ENCODE measurements at places on chromosomes 6 and 20.

- no peak for DNase-seq
These were observed 5.5 kb downstream of the ELMO2 start for GRCh38 chr20:46400828-46401477.

DNA sequence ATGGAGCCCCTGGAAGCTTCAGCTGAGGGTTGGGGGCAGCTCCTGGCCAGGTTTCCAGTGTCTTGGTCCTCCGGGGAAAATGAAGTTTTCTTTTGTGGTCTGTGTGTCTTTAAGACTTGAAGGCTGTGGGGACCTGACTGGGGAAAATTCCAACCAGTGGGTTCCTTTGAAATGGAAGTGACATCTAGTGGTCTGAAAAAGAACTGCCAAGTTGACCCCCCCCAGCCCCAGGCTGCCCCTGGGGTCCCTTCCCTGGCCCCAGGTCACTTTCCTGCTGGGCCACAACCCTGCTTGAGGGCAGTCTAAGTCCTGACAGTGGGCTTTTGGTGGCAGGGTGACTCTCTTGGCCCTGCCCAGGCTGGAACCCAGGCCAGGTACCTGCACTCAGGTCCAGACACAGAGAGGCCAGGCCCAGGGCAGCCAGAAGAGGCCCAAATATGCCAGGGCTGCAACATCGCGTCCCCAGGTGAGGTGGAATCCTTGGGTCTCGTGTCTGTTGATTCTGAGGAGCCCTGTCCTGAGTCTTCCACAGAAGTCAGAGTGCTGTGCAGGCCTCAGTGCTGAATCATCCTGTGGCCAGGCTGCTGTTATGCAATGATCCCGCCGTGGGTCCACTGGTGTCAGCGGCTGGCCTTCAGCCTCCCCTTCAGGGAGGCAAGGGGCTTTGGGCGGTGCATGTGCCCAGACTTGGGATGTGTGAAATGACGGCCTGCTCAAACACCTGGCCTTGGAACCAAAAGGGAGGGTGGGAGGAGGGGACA is 68.4 kb downstream of the VEGFA start:
- no peak for DNase-seq

DNA sequence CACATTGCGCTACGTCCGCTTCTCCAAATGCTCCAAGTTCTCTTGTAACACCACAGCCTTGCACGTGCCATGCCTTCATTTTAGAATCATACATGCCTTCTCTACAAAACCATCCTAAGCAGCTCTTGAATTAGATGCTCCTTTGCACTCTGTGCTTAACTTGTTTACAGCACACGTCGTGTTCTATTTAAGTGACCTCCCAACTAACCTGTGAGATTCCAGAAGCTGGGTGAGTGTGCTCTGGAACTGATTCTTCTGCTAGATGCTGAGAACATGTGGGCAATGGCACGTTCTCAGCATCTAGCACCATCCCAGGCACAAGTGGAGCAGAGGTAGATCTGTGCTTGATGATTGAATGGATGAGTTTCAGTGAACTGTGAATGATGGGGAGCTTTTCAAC is 100.0 kb upstream of the NEDD9 start:
- DNase-seq, result no peak

DNA sequence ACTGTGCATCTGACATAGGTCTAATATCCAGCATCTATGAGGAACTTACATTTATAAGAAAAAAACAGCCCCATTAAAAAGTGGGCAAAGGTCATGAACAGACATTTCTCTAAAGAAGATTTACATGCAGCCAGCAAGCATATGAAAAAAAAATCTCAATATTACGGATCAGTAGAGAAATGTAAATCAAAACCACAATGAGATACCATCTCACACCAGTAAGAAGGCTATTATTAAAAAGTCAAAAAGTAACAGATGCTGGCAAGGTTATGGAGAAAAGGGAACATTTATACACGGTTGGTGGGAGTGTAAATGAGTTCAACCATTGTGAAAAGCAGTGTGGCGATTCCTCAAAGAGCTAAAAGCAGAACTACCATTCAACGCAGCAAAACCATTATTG is 13.1 kb downstream of the METTL24 start:
- no peak for DNase-seq

- no peak for DNase-seq
These were observed 9.2 kb downstream of the FOXS1 start for GRCh38 chr20:31835977-31836852.

GRCh38 chr6:110655821-110656220 is 159.4 kb downstream of the CDK19 start:
- no peak for DNase-seq

GRCh38 chr6:13725570-13725969 is 13.9 kb upstream of the RANBP9 start:
- no peak for DNase-seq

DNA sequence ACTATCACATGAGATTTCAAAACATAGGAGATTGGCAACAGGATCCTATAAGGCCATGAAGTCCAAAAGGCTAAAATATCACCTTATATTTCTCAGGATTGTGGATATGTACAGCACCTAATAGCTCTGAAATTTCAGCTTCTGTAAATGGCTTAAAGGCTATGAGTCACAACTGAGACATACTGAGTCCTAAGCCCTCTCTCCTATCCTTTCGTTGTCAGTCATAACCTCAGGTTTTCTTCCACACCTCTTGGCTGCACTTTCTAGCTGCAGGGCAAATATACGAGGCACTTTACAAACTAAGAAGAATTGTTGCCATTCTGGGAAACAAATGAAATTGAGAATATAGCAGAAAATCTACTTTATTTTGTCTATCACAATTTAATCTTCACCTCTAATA is 969.9 kb upstream of the EPHA7 start:
- no peak for DNase-seq

- DNase-seq, result no peak
These were observed 89.6 kb downstream of the AIG1 start for GRCh38 chr6:143150281-143150680.

- no peak for DNase-seq
These were observed 9.0 kb downstream of the UQCC2 start for GRCh38 chr6:33702345-33702977.

GRCh38 chr20:33677991-33678702 is 3.9 kb upstream of the NECAB3 start:
- DNase-seq, result no peak

DNA sequence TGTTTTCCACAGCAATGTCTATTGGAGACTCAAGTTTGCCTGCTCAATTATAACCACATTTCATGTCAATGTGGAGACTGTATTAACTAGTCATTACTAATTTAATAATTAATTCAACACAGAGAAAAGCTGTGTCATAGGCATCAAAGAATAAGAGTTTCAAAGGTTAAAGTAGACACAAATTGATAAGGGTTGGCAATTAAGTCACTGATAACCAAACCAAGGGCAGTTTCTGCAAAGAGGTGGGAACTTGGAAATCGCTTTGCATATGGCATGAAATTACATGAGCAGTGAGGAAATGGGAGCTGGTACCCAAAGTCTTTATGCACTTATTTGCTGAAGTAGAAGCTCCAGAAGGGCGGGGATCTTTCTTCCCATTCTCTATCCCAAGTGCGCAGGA is 34.2 kb downstream of the GCLC start:
- no peak for DNase-seq

DNA sequence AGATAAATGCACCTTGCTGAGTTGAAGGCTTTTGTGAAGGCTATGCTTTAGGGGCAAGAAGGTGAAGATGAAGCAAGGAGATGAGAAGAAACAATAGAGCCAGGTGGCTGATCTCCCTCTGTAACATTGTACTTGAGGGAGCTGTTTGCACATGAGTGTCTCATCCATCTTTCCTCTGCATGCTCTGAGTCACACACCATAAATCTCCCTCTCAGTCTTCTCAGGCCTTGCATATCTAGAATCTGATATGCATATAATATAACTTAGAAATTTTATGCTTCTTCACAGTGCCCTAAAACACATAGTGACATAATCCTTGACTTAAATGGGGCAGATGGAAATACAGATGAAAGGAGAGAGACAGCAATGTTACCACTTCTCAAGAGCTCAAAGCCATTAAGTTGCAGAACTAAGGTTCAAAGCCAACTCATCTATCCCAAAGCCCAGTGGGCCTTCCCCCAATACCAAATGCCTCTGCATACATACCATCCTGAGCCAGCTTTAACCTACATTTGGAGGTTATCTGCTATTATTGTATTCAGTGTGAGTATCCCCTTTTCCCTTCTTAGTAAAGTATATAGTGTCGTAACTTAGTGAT is 62.4 kb upstream of the STXBP5 start:
- no peak for DNase-seq

DNA sequence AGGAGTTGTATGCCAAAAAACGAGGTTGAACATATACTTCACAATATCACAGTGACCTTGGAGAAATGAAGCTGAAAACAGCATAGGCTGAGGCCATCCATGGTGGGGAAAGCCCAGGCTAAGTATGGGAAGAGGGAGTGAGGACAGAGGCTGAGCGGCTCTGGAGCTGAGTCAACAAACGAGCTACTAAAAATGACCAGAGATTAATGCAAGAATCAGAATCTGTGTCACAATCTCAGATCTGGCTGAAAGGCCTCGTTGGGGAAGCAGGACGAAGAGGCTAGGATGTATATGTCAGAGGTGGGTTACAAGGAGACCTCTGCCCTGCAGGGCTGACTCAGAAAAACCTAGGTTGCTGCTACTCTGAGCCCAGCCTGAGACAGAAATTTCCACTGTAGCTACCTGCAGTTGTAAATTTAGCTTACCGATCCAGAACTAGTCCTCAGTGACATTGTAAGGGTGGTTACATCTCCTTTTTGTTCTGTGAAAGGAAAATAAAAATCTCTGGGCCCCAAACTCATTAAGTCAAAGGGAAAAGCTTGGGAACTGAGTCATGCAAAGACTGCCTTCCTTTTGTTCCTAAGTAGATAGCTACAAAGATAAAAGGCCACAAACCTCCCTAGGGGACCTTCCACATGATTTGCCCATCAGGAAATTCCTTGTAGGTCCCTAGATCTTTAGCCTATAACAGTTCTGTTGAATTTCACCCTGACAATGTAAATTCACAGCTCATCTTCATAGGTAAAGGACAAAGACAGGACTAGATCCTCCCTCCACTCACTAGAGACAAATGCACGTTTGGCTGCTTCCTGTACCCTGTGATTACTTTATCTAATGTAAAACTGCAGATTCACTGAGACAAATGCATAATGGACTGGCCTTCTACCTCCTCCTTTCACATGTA is 8.5 kb upstream of the TUBB2A start:
- no peak for DNase-seq

GRCh38 chr20:62477669-62478455 is 2.1 kb upstream of the GATA5 start:
- no peak for DNase-seq

DNA sequence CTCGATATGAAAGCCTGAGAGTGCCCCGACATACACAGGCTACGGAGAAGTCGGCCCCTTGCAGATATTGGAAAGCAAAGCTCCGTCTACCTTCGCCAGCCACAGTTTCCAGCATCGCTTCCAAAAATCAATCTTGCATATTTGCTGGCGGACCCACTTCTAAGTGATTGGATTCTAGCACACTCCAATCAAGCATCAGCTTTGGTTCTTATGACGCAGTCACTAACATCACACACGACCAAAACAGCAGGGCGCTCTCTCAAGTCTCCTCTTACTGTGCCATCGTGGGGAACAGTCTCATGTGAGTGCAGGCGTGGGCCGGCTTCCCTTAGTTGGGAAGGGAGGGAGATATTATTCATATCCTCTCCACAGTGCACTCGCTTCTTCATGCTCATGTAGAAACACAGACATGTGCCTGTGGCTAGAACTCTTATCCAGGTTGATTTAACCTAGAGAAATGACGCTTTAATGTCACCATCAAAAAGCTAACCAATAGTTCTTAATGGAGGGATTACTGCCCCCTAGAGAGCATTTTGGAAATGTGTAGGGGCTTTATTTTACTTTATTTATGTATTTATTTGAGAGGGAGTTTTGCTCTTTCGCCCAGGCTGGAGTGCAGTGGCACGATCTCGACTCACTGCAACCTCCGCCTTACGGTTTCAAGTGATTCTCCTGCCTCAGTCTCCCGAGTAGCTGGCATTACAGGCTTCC is 229.8 kb downstream of the SOD2 start:
- no peak for DNase-seq

DNA sequence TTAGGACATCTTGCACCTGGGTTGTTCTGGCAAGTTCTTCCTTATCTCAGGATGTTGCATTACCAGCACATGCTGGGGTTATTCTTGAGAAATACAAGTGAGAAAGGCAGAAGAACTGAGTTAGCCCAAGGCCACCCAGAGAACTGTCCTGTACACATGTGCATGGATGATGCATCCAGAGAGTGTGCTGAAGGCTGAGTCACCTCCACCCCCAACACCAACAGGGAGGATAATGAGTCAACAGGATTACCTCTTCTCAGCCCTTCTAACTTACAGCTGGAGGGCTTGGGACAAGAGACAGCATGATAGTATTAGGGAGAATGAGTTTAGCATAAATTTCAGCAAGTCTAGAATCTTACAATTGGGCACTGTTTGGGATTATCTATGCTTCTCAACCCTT is 8.5 kb downstream of the SCGN start:
- DNase-seq, result no peak

- no peak for DNase-seq
These were observed 11.4 kb downstream of the MYB start for GRCh38 chr6:135192256-135193174.

DNA sequence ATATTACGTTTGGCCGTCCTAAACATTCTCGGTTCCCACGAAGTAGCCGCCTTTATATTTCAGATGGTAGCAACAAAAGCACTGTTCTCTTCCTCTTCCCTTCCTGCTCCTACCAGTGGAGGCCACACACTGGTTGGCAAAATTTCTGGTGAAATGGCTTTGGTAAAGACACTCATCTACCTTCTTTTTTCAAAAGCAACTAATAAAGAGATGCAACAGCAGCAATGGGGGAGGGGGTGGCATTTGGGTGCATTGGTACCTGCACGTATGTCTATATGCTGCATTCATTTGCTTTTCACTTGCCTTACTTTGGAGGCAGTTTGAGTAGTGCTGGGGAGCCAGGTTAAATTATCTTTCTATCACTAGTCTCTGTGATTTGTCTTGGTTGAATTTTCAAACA is 6.0 kb downstream of the POU3F2 start:
- no peak for DNase-seq

DNA sequence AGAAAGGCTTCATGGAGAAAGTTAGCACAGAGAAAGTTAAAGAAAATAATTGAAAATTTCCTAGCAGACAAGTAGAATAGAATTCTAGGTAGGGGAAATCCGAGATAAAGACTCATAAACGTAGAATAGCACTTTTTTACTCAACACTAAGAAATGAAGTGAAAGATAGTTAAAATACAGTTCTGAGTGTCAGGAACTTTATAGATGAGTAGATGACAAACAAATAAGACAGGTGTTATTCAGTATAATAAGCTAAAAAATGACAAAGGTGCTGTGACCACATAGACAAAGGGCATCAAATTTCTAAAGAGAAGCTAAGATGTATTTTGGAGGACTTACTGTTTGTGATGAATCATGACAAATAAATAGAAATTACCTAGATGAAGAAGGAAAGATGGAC is 12.9 kb downstream of the FKBP1C start:
- DNase-seq, result no peak

GRCh38 chr6:149950423-149950822 is 8.6 kb downstream of the ULBP2 start:
- DNase-seq, result no peak

- DNase-seq, result no peak
These were observed 26.4 kb downstream of the ZNF391 start for GRCh38 chr6:27414996-27415395.

Data from stimulated activated CD4-positive, alpha-beta T cell treated with anti-CD3 and anti-CD28 coated beads, Interleukin-1b, Interleukin-23, amount 100 ng/mL, for 1 hour (primary cell).